ENCODE measurements at places on chromosomes 16 and 17. TPM values are rescaled to one million over a fixed set of nuclear protein-coding genes. Genes with fewer than 3 reads are reported as not detected.
A peak's percentile ranks its signal among the peaks of the same experiment; 100 is the strongest.

DNA sequence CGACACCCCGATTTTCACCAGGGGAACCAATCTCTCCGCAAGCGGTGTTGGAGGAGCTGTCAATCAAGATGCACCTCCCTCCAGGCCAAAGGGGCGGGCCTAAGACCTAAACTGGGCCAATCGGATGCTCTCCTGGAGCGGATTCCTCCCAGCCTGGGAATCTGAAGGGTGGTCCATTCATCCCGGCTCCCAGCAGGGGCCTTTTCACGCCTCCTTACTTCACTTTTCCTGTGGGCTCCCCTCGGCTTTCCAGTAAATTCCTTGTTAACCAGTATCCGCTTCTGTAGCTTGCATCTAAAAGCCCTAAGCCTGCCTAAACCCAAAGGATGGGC is 17.1 kb downstream of the C16orf74 start:
- DNase-seq, result no peak

DNA sequence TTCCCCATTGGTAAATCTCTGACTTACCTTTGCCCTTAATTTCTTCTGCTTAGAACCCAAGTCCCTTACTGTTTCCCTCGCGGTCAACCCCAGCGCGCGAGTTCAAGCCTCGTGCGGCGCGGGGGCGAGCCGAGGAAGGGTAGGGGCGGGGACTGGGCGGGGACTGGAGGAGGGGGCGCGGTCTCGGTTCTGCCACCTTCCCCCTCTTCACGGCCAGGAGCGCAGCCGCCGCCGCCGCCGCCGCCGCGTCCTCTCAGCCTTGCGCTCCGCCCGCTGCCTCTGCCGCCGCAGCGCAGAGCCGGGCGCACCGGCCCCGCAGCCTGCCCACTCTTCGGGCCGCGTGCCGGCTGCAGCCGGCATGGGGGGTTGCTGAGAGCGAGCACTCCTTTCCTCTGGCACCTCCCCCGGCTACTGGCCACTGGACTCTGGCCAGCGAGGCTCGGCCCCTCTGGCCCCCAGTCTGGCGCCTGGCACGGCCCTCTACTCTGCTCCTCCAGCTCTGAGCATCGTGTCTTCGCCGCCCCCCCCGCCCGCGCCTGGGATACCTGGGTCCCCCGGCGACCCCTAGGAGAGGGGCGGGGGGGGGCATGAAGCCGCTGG is at the start of gene RAPGEFL1:
RAPGEFL1 (plus strand) TSS at position 196 of the 600 bp plus-strand sequence; CDS start at position 588, 392 bp downstream.
- DNase-seq, result peak; percentile 85

- no peak for DNase-seq
Observed at GRCh38 chr16:86555704-86556075, 655 bp upstream of the MTHFSD start.

- no peak for DNase-seq
Observed at GRCh38 chr17:75457047-75457654, 716 bp downstream of the TMEM94 start.

GRCh38 chr16:3022208-3022683 is 1.5 kb downstream of the HCFC1R1 start:
- peak; percentile 93 for DNase-seq

GRCh38 chr17:77332981-77333685 is 192.4 kb downstream of the SEC14L1 start:
- no peak for DNase-seq

Gene HS3ST6
- total RNA-seq, result not detected

GRCh38 chr17:20991276-20992037 is 51.4 kb downstream of the USP22 start:
- no peak for DNase-seq

DNA sequence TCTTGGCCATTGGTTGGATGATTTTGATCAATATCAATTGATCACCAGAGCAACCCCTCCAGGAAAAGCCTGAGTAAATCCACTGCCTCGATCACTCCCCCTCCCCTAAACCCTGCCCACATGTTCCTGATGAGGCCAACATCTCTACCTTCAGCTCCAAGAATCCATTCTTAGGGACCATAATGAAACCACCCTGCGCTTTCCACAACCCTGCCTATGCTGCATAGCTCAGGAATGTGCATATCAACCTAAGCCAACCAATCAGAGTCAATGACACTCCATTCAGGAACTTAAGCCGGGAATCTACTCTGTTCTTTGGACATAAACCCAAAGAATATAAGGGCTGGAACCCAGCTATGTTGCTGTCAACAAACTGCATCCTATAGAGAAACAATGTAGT is 86.3 kb downstream of the MYH11 start:
- DNase-seq, result no peak
